Tongue (tissue), 3 donors: ENCODE measurements at places on chromosomes 5 and 9.
A peak's percentile ranks its signal among the peaks of the same experiment; 100 is the strongest.

DNA sequence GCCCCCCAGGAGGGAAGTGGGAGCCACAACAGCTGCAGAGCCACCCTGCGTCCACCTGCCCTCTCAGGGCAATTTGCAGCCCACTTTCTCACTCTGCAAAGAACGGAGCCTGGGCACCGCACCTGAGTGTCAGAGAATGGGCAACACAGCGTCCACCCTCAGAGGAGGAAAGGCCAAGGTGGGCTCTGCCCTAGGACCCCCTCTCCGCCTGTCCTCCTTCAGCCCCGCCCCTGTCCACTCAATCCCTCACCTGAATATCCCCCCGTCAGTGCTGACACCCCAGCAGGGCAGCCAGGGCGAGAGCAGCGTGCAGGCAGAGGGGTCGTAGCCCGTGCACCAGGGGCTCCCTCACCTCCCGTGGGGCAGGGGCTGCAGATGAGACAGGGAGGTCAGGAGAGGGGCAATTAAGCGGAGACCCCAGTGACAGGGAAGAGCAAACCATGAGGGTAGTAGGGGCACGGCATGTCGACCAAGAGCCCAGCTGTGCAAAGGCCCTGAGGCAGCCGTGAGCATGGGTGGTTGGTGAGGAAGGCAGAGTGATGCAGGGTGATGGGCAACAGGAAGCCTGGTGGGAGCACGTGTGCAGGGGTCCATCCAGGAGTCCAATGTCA lies 140.3 kb downstream of the OLFM1 start:
- no peak for DNase-seq

DNA sequence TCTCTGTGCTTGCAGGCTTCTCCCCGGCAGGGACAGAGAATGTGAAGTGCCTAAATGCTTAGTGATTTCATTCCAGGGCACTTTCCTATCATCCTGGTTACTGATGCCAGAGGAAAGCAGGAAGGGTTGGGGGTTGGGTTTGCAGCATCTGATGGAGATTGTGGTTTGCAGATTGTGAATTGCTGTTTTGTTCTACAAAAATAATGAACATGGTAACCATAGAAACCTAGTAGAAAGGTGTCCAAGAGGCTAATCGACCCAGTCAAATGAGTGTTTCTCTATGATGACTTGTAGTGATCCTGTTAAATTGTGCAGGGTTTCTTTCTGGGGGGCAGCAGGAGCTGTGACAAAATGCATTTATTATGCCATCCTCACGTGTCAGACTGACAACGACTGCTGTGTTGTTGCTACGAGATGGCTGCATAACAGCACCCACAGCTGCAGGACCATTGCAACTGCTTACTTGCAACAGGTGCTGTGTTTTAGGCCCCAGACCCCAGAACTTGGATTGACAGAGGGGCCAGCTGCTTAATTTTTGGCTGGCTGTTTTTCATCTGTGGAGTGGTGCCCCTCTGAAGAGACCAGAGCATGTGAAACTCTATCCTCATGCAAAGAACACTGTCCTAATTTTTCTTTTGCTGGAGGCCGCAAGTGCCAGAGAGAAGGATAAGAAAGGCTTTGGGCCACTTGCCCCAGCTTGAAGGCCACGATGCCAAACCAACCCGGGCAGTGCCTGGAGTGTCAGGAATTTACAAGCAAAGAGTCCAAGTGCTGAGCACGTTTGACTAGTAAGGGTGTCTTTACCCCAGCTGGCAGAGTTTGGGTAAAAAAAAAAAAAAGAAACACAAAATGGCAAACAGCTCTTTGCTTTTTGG lies 397.8 kb downstream of the GADD45G start:
- peak; percentile 97 for DNase-seq

GRCh38 chr5:54148067-54148845 lies 162.1 kb downstream of the ARL15 start:
- DNase-seq = peak; percentile 64

DNA sequence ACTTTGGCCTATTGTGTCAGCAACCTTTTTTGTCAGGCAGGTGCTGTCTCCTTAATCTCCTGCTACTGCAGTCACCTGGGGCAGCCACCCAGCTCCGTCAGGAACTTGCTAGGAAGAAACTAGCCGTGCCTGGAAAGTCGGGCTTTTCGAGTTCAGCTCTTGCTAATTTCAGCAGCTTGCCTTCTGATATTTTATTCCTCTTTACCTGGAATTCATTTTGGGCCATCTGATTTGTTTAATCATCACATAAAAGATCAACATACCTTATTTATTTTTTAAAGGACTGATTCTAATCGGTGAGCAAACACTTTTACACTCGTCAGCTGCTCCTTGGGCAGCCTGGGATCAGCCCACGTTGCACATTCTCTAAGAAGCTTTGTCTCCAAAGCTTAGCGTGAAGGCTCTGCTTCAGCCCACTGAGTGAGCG lies 42.2 kb downstream of the PRLR start:
- DNase-seq = peak; percentile 41

GRCh38 chr5:151901611-151902010 lies 23.0 kb downstream of the GLRA1 start:
- DNase-seq = no peak

GRCh38 chr5:82815871-82816270 lies 261.3 kb downstream of the TMEM167A start:
- DNase-seq = no peak

- DNase-seq = no peak
Observed at GRCh38 chr9:97873425-97873824, 20.4 kb downstream of the FOXE1 start.

DNA sequence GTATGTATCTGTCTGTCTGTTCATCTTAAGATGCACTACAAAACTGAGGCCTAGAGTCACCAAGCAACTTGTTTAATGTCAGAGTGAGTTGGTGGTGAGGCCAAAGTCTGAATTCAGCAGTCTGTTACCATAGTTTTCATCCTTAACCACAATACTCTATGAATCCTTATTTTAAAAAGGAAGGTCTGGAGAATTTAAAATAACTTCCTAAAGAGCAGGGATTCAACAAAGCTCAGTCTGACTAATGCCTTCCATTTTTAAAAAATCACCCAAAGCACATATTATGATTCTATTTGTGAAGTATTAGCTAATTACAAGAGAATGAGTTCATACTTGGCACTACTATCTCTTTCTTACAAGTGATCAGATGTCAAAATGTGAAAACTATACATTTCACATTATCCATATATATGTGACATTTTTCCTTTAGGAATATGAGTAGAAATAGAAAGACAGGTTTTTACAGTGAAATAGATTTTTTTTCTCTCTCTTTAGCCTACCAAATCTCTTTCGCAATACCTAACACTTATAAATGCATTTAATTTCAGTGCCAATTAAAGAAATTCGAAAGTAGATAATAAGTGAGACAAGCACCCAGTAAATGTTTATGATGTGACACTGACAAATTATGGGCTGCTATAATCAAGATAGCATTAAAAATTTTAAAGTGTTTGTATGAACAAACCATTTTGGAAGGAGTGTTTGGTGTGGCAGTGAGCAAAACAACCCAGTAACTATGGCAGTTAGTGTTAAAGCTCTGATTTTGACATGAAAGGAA lies 102.3 kb upstream of the CDKN2B start:
- DNase-seq = no peak

GRCh38 chr5:136094189-136094912 lies 38.3 kb upstream of the SMAD5 start:
- no peak for DNase-seq

GRCh38 chr5:105689596-105689995 lies 1981.1 kb downstream of the EFNA5 start:
- DNase-seq = no peak

DNA sequence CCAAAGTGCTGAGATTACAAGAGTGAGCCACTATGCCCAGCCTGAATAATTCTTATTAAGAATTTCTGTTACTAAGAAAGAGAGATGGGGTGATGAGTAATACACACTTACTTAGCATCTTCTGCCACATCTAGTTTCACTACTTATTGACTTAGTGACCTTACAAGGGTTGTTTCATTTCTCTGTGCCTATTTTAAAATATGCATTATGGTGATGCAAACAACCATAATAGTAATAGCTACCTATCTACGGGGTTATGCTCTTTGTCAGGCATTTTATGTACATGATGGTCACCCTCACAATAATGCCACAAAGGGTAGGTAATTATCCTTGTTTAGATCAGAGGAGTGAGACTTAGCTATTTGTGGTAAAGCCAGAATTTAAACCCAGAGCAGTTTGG lies 499.0 kb upstream of the SGCD start:
- DNase-seq = no peak

DNA sequence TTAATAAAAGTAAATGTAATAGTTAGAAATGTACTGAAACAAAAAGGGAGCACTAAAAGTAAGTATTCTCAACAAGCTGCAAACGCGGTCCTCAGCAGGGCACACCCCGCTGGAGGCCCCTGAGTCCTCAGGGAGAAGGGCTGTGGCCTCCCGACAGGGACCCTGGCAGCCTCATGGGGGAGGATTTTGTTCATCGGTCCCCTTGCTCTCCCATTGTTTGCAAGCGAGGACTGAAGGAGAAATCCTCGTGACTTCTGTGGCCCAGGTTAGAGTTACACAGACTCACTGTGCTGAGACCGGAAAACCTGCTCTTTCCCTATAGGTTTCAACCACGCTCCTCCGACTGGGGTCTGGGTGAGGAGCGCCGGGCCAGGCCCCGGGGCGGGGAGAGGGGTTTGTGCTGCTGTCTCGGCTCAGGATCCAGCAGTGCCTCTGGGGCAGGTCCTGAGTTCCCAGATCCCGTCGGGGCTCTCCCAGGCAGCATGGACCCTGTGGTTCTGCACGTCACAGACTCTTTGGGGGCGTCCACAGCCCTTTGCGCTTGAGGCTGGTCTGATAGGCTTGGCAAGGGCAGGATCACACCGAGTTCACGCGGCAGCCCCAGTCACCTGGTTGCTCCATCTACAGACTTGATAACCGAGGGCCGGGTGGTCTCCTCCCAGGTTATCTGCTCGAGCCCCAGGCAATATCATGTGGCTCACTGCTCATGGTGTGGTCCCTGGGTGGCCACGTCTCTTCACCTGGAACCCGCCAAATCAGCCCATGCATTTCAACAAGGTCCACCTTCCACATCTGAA lies 38.8 kb downstream of the MRPL36 start:
- no peak for DNase-seq

DNA sequence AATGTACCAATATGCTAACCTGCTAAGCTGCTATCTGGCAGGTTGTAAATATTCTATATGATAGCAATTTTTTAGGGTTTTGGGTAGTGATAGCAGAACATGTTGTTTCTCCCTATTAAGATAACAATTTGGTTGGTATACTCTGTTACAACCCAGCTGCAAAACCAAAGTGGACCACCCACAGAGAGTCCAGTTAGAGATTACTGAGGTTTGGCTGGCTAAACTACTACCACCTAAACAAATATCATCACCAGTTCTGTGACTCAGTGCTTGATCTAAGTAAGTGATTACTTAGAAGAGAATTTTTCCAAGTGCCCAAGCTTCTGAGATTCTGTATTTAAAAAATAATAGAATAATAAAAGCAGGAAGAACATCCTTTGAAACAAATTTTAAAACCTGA lies 72.3 kb downstream of the XRCC4 start:
- no peak for DNase-seq

- DNase-seq = no peak
Observed at GRCh38 chr5:157862183-157862851, 3.4 kb upstream of the CLINT1 start.

- no peak for DNase-seq
Observed at GRCh38 chr5:150112201-150113046, 26.1 kb upstream of the CSF1R start.

GRCh38 chr9:545480-545879 lies 296.0 kb upstream of the DMRT1 start:
- DNase-seq = peak; percentile 59

- DNase-seq = no peak
Observed at GRCh38 chr5:108467563-108467962, 85.7 kb upstream of the FBXL17 start.

DNA sequence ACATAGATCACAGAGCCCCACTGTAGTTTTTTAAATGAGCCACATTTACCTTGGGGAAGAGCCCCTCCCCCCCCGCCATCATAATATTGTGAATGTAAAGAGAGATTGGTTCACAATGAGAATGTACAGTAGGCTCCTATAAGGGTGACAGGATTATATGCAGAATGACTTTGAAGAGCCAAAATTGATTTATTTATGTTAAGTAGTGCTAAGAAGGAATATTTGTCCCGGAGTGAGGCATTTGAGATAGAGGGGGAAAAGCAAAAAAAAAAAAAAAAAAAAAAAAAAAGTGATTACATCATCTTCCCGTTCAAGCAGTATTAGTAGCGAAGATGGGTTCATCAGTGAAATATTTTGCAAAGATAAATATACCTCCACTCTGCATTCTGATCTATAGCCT lies 73.9 kb downstream of the PIK3R1 start:
- peak; percentile 36 for DNase-seq

DNA sequence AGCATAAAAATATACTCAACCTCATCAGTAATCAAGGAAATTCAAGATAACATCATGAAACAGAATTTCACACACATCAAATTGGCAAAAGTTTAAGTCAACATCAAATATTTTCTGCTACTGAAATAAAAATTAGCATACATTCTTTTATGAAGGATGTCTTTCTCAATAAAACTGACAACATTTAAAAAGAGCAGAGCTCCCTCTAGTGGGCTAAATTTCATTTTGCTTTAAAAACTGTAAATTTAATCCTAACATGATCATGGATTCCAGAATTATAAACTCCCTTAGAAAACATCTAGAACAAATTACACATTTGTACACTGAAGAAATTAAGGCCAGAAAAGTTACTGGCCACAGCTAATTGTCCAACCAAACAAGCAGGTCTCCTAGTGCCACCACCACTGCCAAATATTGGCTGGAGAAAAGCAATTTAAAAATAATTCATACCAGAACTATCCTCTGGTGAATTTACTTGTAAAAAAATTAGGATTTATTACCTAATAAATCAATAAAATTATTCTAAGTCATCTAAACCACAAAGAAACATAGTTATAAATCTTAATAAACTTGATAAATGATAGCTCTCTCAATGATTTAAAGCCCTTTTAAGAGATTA lies 31.2 kb downstream of the DEPDC1B start:
- DNase-seq = peak; percentile 72

DNA sequence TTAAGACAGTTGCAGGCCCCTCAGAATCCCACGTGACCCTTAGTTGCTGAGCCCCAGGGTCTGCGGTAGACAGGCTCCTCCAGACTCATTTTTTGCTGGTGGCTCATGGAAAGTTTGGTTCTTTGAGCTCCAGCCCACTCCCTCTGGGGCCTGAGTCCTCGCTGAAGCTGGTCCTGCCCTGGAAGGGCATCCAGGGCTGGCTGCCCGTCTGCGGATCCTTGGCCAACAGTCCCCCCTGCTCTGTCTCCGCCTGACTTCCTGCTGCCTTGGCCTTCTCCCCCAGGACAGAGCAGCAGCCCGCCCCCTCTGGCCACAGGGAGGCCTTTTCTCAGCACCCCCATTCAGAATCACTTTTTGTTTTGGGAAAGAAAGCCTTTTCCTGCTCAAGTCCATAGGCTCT lies 24.4 kb downstream of the SLC6A7 start:
- DNase-seq = no peak
